Fibroblast of villous mesenchyme (primary cell): ENCODE measurements at places on chromosomes 5 and 9. TPM values are rescaled to one million over a fixed set of nuclear protein-coding genes. Genes with fewer than 3 reads are reported as not detected.

The GPX8 gene
- total RNA-seq = 133 and 182 TPM in 2 replicates

The SH3RF2 gene
- 0.97 and 2.2 TPM in 2 replicates for total RNA-seq

The EIF4E1B gene
- not detected in 2 replicates for total RNA-seq

The KIF24 gene
- 2.6 and 3.5 TPM in 2 replicates for total RNA-seq

The EPB41L4B gene
- total RNA-seq = under 0.01 and 0.32 TPM in 2 replicates

The MAST4 gene
- total RNA-seq = 5.8 and 8.2 TPM in 2 replicates

The ERCC8 gene
- total RNA-seq = 18.0 and 19.9 TPM in 2 replicates

The CTXN3 gene
- not detected in 2 replicates for total RNA-seq

The PRRT1B gene
- not detected in 2 replicates for total RNA-seq

The C5orf34 gene
- 3.9 and 7.8 TPM in 2 replicates for total RNA-seq

The HAPLN1 gene
- 0.43 and 3.9 TPM in 2 replicates for total RNA-seq
